Thoracic aorta (tissue), 2 donors: ENCODE measurements at places on chromosomes 2 and 18. TPM values are rescaled to one million over a fixed set of nuclear protein-coding genes. Genes with fewer than 3 reads are reported as not detected.
A peak's percentile ranks its signal among the peaks of the same experiment; 100 is the strongest.

DNA sequence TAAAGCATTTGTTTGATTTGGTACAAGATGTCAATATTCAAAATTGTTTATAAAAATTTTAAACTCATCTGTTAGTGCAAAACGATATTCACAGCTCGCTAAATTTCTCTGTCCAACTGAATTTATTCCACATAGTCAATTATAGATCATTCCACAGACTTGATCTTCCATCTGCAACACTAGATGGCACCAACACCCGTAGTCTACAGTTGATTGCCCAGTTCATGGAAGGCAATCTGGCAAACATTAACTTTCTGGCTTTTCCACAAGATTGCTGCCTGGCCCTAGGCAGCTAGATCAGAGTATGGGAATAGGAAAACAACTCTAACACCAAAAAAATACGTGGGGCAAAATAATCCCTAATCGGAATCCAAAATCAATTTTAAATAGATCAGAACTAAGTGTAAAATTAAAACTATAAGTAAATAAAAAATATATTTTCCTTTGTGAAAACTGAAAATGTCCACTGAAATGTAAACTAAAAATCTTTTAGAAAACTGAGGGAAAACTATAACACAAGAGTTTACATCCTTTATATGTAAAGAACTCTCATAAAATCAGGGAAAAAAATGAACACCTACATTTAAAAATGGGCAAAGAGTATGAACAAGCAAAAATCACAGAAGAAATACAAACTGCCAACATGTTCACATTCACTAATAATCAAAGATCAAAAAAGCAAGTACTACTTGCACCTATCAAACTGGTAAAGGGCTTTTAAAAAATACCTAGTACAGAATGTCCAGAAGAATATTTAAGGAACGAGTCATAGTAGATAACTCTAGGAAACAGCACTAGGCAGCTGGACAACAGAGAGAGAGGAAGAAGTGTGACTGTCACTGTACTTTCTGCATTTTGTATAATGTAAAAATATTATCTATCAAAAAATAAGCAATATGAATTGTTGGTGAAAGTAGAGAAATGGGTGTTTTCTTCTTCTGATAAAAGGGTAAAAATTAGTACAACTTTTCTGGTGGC, 35.0 kb downstream of the RTN4 start:
- H3K4me1 ChIP-seq = peaks cover 57% of the 10 kb centered on the region
- no peaks in the 10 kb centered on the region for H3K27me3 ChIP-seq
- H3K27ac ChIP-seq = peak overlapping the region; percentile 14
- DNase-seq = no peak

DNA sequence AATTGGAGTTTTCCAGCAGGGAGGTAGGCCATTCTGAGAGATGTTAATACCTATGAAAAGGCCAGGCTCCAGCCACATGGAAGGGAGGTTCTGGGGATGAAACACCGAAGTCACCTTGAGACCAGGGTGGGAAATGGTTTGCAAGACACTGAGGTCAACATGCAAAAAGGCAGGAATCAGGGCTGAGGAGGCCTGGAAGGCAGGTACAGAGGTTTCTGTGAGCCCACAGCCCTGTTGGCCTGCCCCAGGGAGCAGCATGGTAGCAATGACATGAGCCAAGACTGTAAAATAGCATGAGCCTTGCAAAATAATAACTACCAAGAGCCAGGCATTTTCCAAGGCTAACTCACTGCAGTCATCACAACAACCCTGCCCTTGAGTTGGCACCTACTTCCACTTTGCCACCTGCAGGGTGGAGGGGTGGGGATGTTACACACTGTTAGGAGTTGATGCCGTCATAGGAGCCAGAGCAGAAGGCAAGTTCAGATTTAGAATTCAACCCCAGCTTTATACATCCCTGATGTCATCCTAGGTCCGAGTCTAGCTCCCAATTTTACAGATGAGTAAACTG, 61.3 kb downstream of the ZBTB7C start:
- no peak for DNase-seq
- no peaks in the 10 kb centered on the region for H3K27me3 ChIP-seq
- peaks cover 46% of the 10 kb centered on the region for H3K4me1 ChIP-seq
- H3K36me3 ChIP-seq = no peaks in the 10 kb centered on the region
- H3K4me3 ChIP-seq = no peak overlapping the region

DNA sequence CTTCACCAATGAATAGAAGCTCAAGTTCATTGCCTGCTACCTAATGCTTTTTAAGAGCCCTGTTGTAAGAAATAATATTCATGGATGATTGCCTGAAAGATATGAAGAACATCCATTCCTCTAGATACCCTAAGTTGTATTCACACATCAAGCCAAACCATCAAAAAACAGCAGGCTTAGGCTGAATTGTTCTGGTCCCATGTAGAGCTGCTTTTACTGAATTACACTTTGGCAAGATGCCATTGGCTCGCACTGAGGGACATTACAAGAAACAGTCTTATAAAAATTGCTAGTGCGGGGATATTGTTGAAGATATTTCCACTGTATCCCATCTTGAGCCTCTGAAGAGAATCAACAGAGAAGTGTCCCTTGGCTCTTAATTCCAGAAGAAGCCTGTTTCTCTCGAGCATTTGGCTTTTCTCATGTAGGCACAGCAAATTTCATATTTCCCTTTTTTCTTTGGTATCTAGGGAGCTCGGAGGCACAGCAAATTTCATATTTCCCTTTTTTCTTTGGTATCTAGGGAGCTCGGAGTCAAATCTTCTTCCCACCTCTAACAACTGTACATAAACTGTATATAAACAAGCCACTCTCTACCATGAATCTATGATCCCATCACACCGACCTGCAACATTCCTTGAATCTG, 107.5 kb downstream of the COLEC12 start:
- H3K27ac ChIP-seq = no peak overlapping the region
- no peaks in the 10 kb centered on the region for H3K27me3 ChIP-seq
- H3K4me1 ChIP-seq = peaks cover 17% of the 10 kb centered on the region
- no peaks in the 10 kb centered on the region for H3K36me3 ChIP-seq
- no peak overlapping the region for H3K4me3 ChIP-seq

- H3K27me3 ChIP-seq = no peaks in the 10 kb centered on the region
- no peak for DNase-seq
- peak overlapping the region; percentile 33 for H3K4me3 ChIP-seq
- peaks cover 31% of the 10 kb centered on the region for H3K4me1 ChIP-seq
Observed at GRCh38 chr2:7007846-7008741, 90.9 kb downstream of the RNF144A start.

- H3K4me3 ChIP-seq = no peak overlapping the region
- DNase-seq = no peak
- peaks cover 7% of the 10 kb centered on the region for H3K4me1 ChIP-seq
- H3K27ac ChIP-seq = no peak overlapping the region
- H3K36me3 ChIP-seq = no peaks in the 10 kb centered on the region
- H3K27me3 ChIP-seq = no peaks in the 10 kb centered on the region
Observed at GRCh38 chr2:2269426-2269825, 61.6 kb downstream of the MYT1L start.

GRCh38 chr2:113858764-113859163, 31.1 kb upstream of the ACTR3 start:
- H3K27ac ChIP-seq = no peak overlapping the region
- H3K27me3 ChIP-seq = no peaks in the 10 kb centered on the region
- DNase-seq = no peak
- H3K36me3 ChIP-seq = no peaks in the 10 kb centered on the region
- H3K4me3 ChIP-seq = no peak overlapping the region

DNA sequence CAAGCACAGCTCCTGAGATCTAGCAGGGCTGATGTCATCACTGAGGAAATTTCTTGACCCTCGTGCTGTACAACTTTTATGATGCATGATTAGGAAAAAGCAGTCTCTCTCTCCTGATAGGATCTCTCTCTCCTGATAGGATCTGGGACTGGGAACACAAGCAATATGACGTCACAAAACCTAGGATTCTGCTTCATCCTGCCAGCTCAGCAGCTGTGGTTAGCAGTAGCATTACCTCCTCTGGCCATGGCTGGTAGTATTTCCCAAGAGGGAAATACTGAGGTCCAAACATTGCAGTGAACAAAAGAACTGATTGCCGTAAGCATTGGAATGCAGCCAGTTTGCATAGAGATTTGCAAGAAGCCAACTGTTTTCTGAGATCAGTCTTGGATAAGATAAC, 521.2 kb upstream of the POU3F3 start:
- no peaks in the 10 kb centered on the region for H3K36me3 ChIP-seq
- H3K4me1 ChIP-seq = no peaks in the 10 kb centered on the region
- H3K4me3 ChIP-seq = no peak overlapping the region

DNA sequence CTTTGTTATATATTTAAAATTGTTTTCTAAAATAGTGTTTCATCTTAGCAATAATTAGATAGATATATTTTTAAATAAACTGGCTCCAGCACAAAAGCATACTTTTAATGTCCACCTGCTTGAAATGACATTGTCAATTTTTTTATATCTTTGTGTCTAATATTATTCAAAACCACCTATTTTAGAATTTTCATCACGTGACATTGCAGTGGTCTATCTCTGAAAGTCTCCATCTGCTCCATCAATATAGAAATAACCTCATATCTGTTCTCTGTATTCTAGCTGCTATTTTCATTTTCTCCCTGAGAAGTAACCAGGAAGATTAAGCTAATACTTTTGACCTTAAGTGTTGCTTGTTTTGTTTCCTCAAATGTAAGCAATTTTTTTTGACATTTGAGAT, 248.0 kb upstream of the CNTNAP5 start:
- H3K4me1 ChIP-seq = no peaks in the 10 kb centered on the region
- H3K36me3 ChIP-seq = no peaks in the 10 kb centered on the region
- no peak for DNase-seq
- no peak overlapping the region for H3K27ac ChIP-seq
- H3K27me3 ChIP-seq = no peaks in the 10 kb centered on the region

- no peak overlapping the region for H3K27ac ChIP-seq
- H3K4me1 ChIP-seq = peaks cover 21% of the 10 kb centered on the region
- no peaks in the 10 kb centered on the region for H3K27me3 ChIP-seq
- DNase-seq = no peak
- no peak overlapping the region for H3K4me3 ChIP-seq
Observed at GRCh38 chr2:86230961-86231360, 31.7 kb downstream of the MRPL35 start.

- no peak overlapping the region for H3K4me3 ChIP-seq
- H3K4me1 ChIP-seq = peaks cover 12% of the 10 kb centered on the region
- no peaks in the 10 kb centered on the region for H3K36me3 ChIP-seq
- DNase-seq = no peak
Observed at GRCh38 chr2:188415754-188416083, 124.0 kb downstream of the GULP1 start.

- no peak overlapping the region for H3K27ac ChIP-seq
- no peak for DNase-seq
- H3K27me3 ChIP-seq = no peaks in the 10 kb centered on the region
Observed at GRCh38 chr2:150548527-150548926, 61.1 kb upstream of the RND3 start.

POTEJ gene
- not detected for total RNA-seq

EHD3 gene
- 61.6 TPM for total RNA-seq

SCN9A gene
- 4.5 TPM for total RNA-seq

IL1F10 gene
- not detected for total RNA-seq

ARHGAP15 gene
- 11.8 TPM for total RNA-seq

FAM110C gene
- total RNA-seq = 4.9 TPM

PPM1B gene
- 69.9 TPM for total RNA-seq

DCDC2C gene
- total RNA-seq = 6.6 TPM

GRB14 gene
- total RNA-seq = 4.7 TPM

CD207 gene
- not detected for total RNA-seq

CELF4 gene
- not detected for total RNA-seq

TXNDC2 gene
- total RNA-seq = 0.35 TPM
